ENCODE measurements at places on chromosomes 13 and 19. TPM values are rescaled to one million over a fixed set of nuclear protein-coding genes. Genes with fewer than 3 reads are reported as not detected.

DNA sequence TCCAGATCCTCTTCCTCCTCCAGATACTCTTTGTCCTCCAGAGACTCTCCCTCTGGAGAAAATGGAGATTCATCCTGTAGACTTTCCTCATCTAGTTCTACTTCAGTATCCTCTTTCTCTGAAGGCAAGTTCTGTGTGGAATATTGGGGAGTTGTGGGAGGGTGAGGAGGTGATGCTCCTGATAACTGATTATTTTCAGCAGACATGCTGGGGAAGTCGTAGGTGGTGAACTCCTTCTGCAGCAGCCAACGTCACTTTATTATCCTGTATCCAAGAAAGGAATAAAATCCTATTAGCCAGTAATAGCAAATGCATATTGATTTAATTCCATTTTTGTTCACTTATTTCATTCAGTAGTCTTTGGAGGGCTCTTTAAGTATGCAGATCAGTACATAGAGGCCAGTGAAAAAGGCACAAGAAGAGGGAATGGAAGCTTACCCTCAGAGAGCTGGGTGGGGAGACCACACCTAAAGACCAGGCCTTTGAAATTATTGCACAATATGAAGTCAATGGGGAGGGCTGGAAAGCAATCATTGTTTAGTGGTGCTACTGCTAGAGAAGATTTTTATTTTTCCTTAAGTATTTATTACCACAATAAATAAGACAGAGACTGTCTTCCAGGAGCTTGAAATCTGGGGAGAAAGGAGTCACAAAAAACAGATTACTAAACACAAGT is 18.6 kb downstream of the ERICH6B start:
- no peak for DNase-seq

DNA sequence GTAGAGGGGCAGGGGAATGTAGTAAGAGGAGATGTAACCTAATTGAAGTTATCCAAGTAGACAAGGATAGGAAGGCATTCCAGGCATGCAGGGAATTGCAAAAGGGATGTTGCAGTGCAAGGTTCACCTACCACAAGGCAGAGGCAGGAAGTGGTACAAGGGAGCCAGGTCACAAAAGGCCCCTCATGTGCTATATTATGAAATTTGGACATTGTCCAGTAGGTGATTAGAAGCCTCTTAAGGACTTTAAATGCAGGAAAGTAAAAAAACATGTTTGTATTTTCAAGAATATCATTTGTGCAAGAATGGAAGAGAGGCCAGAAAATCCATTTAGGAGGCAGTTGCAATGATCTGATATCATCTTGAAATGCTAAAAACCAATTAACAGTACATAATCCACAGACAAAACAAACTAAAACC is 111.4 kb downstream of the FRY start:
- peak; percentile 74 for DNase-seq

ZNF730 gene
- polyA plus RNA-seq, result 0.37 TPM

GRCh38 chr19:10000171-10000826 is 10.0 kb downstream of the COL5A3 start:
- no peak for DNase-seq

IGFL1 gene
- polyA plus RNA-seq, result not detected

DNA sequence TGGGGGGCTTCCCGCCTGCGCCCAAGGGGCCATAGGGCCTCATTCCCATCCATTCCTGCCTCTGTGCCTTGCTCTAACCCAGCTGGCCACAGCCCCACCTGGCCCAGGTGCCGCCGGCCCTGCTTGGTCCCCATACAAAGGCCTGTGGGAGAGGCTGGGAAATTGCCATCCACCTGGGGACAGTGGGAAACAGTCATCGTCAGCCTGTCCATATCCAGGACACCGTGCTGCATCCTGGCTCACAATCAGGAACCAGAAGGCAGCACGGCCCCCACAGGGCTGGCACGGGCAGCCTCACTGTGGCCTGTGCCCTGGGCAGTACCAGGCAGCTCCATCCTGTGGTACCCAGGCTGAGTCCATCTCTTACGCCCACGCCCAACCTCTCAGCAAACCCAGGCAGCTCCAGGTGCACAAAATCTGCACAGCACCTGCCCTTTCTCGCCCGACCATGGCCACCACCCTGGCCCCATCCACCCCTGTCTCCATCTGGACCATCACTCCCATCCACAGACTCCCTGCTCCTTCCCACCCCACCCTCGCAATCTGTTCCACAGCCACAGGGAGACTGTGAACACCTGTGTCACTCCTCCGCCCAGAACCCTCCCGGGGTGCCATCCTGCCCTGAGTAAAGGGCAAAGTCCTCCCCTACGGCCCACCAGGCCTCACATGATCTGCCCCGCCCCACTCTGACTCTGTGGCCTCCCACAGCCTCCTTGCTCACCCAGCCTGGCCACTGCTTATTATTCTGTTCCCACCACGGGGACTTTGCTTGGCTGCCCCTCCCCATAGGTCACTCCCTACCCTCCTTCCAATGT is 21.1 kb upstream of the FBXO27 start:
- DNase-seq, result no peak

DNA sequence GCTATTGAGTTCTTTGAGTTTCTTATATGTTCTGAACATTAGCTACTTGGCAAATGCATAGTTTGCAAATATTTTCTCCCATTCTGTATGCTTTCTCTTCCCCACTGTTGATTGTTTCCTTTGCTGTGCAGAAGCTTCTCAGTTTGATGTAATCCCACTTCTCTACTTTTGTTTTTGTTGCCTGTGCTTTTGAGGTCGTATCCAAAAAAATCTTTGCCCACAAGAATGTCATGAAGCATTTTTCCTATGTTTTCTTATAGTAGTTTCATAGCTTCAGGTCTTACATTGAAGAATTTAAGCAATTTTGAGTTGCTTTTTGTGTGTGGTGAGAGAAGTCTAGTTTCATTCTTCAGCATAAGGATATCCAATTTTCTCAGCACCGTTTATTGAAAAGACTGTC is 536.7 kb upstream of the ARGLU1 start:
- peak; percentile 18 for DNase-seq

OSCAR gene
- polyA plus RNA-seq, result 0.27 TPM

DNA sequence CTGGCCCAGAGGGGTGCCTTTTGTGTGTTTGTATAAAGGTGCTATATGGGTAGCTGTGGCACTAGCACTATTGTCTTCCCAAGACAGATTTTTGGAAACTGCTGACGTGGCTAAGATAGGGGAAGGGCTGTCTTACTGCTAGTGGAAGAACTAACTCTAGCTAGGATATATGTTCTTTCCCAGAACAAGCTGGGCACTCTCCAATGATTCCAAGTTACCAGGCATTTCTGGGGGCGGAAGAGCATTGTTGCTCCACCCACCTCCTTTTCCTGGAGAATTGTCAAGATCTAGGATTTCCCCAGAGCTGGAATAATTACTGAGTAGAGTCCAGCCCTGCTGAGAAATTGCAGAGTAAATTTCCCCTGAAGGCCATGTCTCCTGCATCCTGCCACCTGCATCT is 408.3 kb downstream of the KLF5 start:
- DNase-seq, result no peak

DNA sequence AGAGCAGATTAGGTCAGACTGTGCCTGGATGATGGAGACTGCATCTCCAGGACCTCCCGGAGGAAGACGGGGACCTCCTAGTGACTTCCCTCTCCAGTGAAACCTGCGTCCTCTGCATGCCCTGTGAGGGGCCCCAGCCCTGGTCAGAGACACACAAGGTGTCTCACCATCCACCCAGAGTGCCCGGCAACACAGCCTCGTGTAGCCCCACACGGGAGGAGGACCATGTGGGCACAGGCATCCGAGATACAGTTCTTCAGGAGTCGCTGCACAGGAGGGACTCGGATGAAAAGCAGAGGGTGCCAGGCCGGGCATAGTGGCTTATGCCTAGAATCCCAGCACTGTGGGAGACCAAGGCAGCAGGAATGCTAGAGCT is 64.8 kb downstream of the PEPD start:
- DNase-seq, result no peak

DNA sequence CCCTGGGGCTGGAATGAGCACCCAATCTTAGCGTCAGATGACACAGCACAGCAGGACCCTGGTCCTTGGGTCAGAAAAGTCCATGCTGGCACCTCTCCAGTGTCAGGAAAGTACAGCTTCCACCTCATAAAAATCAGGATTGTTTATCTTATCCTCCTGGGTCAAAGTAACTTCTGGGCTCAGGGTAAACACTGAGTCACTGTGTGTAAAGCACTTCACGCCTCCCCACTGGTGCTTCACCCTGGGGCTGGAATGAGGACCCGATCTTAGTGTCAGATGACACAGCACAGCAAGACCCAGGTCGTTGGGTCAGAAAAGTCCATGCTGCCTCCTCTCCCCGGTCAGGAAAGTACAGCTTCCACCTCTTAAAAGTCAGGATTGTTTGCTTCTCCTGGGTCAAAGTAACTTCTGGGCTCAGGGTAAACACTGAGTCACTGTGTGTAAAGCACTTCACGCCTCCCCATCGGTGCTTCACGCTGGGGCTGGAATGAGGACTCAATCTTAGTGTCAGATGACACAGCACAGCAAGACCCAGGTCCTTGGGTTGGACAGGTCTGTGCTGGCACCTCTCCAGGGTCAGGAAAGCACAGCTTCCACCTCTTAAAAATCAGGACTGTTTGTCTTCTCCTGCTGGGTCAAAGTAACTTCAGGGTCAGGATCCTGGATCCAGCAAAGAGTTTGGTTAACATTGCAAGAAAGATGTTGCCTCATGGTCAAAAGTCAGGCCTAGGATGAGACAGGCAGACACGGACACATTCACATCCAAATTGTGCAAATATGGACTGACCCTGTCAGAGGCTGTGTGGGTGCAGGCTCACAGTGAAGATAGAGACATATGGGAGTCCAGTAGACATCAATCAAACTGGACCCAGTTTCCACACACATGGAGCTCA is 39.2 kb upstream of the CYP2A7 start:
- no peak for DNase-seq

NCCRP1 gene
- 0.04 TPM for polyA plus RNA-seq

CGB1 gene
- polyA plus RNA-seq, result not detected

All from BJ (cell line).